ENCODE measurements at places on chromosomes 5 and 9. TPM values are rescaled to one million over a fixed set of nuclear protein-coding genes. Genes with fewer than 3 reads are reported as not detected.

Gene ISOC1
- total RNA-seq, result 24.8 TPM

Gene MARCOL
- total RNA-seq, result not detected

Gene PCDHGA7
- total RNA-seq, result 2.0 TPM

Gene PCDHAC2
- 1.8 TPM for total RNA-seq

Gene CORO2A
- 0.40 TPM for total RNA-seq

Gene KIF4B
- total RNA-seq, result 0.29 TPM

Gene GBGT1
- 14.1 TPM for total RNA-seq

Gene RASGEF1C
- not detected for total RNA-seq

Gene HAND1
- total RNA-seq, result not detected

Gene C9
- total RNA-seq, result 0.13 TPM

Gene SELENOP
- 0.66 TPM for total RNA-seq

Gene CD274
- 27.0 TPM for total RNA-seq

Gene NUDT12
- 8.6 TPM for total RNA-seq

Gene LCN9
- total RNA-seq, result not detected

Gene PHF24
- total RNA-seq, result not detected

Gene EFNA5
- 25.8 TPM for total RNA-seq

Gene RANBP3L
- total RNA-seq, result not detected

Gene TMC1
- total RNA-seq, result 2.2 TPM

Gene FAXDC2
- total RNA-seq, result 3.6 TPM

Gene SOX30
- not detected for total RNA-seq

Gene TAS2R1
- total RNA-seq, result not detected

Gene UCK1
- 14.4 TPM for total RNA-seq

Gene SLC34A1
- total RNA-seq, result not detected

All from thoracic aorta endothelial cell (primary cell).